ENCODE measurements at places on chromosomes 11 and 22. TPM values are rescaled to one million over a fixed set of nuclear protein-coding genes. Genes with fewer than 3 reads are reported as not detected.

The OR51B2 gene
- total RNA-seq, result 0.36 TPM

The SEPTIN3 gene
- 0.29 TPM for total RNA-seq

GRCh38 chr11:829176-829846, 1.6 kb downstream of the CRACR2B start:
- DNase-seq, result peak; percentile 73

GRCh38 chr11:85947431-85948272, 92.5 kb downstream of the CCDC83 start:
- DNase-seq, result peak; percentile 66

DNA sequence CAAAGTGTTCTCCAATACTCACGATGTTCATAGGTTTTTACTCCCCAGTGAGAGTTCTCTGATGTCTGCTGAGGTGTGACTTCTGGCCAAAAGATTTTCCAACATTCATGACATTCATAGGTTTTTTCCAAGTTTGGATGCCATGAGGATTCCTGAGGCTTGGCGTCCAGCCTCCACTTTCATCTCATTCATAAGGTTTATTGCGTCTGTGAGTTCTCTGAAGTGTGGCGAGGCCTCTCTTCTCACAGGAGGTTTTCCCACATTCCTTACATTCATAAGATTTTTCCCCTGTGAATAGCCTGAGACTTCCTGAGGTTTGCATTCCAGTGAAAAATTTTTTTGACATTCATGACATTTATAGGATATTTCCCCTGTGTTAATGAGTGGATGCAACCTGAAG, 1014.1 kb downstream of the LRRC4C start:
- DNase-seq, result peak; percentile 15

GRCh38 chr11:75570559-75571139, 8.6 kb downstream of the SERPINH1 start:
- DNase-seq, result no peak
